ENCODE measurements at places on chromosomes 1 and 21.
A peak's percentile ranks its signal among the peaks of the same experiment; 100 is the strongest.

DNA sequence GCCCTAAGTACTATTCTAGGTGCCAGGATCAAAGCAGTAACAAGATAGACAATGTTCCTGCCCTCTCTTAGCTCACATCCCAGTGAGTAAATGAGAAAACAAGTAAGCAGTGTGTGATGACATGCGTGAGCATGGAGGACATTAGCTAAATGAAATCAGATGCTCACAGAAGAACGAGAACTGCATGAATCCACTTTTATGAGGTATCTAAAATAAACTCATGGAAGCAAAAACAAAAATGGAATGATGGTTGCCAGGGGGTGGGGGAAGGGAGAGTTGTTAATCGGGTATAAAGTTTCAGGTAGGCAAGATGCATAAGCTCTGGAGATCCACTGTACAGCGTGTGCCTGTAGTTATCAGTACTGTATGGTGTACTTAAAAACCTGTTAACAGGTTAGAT lies 195.1 kb downstream of the HHAT start:
- no peak for DNase-seq

DNA sequence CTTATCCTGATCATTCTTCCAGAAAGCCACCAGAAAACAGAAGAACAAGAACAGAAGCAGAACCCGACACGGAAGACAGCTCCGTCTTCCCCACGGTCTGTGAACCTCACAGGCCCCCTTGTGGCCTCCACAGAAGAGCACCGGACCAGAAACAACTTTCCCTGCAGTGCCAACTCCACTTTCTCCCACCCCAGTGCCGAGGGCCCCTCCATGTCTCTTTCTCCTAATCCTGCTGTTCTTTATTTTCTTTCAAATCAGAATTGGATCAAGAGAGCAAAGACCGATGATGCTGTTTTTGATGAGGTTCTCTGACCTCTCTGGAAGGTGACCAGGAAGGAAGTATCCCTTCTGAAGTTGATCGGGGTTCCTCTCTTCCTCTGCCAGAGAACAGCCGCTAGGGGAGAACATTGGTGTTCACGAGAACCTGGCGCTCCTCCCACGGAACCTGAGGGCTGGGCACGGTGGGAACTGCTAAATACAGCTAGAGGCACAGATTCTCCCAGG lies 58.9 kb upstream of the CTTNBP2NL start:
- DNase-seq: peak; percentile 31

DNA sequence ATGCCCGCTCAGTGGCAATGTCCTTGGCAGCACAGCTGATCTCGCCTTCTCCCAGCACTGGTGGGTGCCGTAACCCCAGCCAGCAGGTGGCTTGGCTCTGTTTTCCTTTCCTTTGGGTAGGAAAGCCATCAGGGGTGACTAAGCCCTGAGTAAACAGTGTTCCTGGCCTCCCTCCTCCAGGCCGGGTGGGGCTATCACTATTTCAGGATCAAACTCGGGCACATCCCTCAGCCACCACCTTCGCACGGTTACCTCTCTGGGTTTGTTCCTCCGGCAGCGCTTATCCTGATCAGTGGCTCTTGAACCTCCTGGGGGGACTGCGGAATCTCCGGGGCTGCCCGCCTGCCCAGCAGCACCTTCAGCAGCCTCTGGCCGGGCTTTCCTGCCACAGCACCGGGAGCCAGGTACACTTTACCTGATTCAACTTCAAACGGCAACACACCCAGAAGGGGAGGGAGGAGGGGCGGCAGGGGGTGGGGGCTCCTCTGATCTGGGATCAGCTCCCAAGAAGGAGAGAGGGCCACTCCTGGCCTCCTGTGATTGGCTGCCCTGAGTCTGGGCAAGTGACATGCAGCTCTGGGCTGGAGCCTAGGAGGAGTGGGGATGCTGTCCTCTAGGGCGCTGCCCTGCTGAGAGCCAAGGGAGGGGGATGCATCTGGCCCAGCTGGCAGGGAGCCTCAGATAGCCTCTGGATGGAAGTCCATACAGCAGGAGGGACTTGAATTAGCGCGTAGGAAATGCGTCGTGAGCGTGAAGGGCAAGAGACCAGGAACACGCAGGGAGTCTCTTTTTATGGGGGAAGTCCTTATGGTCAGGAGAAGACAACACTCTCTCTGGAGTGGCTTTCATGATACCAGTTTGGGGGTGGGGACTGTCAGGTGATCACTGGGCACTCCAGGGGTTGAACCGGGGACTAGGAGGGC lies at the start of gene ASCL5:
ASCL5 (minus strand) TSS at position 353 of the 923 bp plus-strand sequence. CDS start 11,812 bp downstream, outside the sequence.
- DNase-seq: peak; percentile 59

GRCh38 chr1:116067566-116067890 lies 43.7 kb upstream of the MAB21L3 start:
- peak; percentile 51 for DNase-seq

DNA sequence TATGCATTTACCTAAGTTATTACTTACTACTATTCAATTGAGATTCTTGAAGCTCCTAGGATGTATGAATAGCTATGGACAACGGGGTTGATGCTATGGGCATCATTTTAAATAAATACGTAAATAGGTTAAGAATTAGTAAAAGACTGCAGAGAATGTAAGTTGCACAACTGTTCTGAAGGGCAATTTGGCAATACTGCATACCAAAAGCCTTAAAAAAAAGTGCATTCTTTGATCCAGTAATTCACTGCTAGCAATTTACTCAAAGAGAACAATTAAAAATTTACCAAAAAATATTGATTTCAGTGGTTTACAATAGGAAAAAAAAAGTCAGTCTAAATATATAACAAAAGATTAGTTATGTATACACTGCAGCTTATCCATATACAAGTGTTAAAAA lies 3.5 kb downstream of the ARPC5 start:
- peak; percentile 79 for DNase-seq

DNA sequence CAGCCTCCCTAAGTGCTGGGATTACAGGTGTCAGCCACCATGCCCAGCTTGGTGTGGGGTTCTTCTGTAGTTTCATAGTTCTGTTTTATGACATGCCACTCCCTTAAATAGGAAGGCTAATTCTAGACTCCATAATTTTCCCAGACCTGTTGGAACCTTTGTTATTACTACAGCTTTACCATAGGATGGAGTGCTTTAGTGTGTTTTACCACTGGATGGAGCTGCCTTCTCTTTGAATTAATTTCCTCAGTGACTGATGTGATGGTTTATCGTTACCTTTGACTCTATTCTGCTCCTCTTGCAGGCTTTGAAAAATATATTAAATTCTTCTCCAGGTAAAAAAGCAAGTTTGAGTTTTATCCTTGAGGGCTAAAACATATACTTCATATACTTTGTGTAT lies 84.6 kb upstream of the NEK7 start:
- no peak for DNase-seq

Measured in IMR-90 (cell line).